ENCODE measurements at places on chromosomes 2 and 18.
A peak's percentile ranks its signal among the peaks of the same experiment; 100 is the strongest.

GRCh38 chr2:227903381-227903780 is 31.9 kb downstream of the DAW1 start:
- no peak for DNase-seq

DNA sequence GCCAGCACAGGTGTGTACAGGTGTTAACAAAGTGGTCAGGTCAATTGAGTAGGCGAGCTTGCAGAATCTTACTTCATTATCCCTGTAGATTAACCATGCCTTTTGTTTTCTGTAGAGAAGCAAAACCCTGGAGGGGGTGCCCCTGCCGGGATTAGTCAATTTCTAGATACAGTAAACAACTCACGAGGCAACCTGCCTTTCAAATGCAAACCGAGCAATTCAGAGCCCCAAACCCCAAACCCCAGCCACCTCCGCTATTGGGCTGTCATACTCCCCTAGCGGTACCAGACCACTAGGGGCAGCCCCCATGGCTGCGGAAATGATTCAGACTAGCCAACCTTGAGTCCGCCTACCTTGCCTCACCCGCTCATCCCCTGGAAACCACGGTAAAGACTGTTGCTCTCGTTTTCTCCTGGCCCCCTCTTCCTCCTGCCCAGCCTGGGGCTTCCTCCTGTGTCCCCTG is 61.4 kb upstream of the KIF5C start:
- no peak for DNase-seq

DNA sequence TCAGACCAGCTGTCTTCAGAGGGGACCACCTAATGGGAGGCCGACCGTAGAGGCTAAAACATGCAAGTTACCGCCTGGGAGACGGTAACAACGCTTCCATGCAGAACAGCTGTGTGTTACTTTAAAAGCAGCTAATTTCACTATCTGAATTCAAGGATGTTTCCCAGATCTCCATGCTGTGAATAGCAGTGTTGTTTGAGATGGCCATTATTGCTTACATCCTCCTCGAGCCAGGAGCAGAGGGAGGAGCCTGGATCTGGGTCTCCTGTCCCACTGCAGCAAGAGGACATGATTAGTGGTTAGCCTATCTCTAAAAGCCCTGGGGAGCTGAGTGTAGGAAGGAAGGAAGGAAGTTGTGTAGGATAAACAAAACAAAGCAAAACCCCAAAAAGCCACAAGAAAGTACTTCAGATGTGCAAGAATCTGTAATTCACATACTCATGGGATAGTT is 50.9 kb downstream of the ACTR2 start:
- DNase-seq, result no peak

GRCh38 chr18:57141208-57142129 is 5.4 kb upstream of the BOD1L2 start:
- no peak for DNase-seq

DNA sequence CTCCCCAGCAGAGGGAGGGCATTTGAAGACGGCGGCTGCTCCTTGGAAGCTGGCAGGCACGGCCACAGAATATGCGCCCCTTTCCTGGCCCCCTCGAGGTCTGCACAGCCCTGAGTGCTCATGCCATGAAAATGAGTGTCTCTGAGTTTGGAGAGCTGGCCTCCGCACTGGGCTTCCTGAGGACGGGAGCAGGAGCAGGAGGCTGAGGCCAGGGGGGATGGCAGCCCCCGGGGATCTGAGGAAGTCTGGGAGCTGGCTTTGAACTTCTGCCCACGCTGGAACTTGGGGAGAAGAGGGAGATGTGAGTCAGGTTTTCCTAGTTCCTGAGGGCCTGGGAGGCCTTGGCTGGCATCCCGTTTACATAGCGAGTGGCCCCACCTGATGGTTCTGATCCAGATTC is 47.0 kb downstream of the RRM2 start:
- no peak for DNase-seq

GRCh38 chr2:108612514-108613183 is 78.4 kb downstream of the LIMS1 start:
- no peak for DNase-seq

DNA sequence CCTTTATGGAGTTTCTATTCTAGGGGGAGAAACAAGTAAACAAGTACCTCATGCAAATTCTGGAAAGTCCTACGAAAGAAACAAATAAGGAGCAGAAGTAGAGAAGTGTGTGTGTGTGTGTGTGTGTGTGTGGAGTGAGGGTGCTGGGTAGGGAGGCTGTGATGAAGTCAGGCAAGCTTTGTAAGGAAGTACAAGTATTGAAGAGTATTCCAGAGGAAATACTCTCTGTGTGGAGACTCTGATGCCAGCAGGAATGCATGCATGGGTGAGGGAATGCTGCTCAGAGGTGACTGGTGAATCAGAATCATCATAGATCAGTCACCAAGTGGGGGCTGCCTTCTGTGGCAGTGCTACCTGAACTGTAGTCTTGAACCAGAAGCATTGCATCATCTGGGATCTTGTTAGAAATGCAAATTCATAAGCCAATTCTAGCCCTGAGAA is 34.5 kb downstream of the SLC4A3 start:
- DNase-seq, result no peak

DNA sequence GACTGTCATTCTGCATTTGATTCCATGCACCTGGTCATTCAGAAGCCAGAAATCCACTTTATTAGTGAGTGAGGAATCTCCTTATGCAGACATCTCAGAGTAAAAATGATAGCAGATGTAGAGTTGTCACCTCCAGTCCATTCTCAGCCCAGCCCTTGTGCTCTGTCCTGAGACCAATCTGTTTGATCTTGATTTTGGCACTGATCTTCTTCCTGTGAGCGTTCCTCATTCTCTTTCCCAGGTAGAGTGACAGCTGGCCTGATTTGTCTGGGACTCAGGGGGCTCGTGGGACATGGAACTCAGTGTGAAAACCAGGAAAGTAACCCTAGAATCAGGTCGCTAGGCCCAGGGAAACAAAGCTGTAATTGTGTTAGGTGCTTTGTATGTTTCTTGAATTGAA is 8.9 kb downstream of the ARHGAP25 start:
- no peak for DNase-seq

- peak; percentile 57 for DNase-seq
Observed at GRCh38 chr2:53994818-53995808, 24.3 kb upstream of the PSME4 start.

GRCh38 chr2:25897506-25897905 is 19.2 kb upstream of the ASXL2 start:
- DNase-seq, result no peak

DNA sequence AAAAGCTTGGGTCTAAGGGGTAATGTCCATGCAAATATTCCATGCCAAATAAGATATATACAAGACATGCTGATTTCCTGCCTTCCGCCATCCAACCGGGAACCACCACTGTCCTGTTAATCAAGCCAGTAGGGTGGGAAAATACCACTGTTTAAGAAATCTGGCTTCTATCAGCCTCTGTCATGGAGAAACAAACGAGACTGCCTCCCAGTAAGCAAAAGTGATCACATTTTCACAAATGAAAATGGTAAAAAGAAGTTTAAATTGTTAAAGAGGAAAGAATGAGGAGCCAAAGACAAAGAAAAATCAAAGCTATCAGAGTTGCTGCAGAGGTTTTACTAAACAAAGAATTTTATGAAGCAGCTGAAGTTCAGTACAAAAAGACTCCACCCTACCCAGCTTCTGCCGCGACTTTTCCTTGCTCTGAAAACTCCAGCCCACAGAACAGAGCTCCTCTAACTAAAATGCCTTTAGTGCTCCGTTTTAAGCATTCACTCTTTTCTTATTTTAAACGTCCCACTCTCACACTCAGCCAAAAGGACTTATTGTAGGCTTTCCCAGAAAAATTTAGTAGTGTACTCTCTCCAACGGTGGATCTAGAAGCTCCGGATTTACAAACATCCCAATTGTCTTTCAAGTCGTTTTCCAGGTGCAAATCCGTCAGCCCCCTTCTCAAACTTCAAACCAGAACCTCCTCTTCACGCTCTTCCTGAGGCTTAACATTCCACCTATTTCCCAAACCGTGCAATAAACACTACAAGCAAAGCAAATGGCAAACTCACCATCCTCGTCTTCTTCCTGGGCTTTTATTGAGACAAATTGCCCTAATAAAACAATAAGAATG is 613 bp downstream of the COL5A2 start:
- DNase-seq, result no peak

- no peak for DNase-seq
Observed at GRCh38 chr2:8462280-8462679, 219.6 kb upstream of the ID2 start.

DNA sequence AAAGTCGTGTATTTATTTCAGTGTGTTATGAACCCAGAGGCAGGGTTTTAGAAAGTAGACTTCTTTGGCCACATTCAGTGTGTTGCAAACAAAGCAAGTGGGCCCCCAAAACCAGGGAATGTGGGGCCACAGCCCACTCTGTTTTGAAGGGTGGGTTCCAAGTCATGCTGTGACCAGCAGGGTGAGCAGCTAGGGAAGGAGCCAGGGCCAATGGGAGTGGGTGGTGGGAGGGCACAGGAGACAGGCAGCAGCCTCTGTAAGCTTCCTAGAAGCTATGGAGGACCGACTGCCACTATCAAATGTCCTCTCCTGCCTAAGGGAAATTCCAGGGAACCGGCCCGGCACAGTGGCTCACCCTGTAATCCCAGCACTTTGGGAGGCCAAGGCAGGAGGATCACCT is 50.4 kb upstream of the LYPD1 start:
- no peak for DNase-seq

DNA sequence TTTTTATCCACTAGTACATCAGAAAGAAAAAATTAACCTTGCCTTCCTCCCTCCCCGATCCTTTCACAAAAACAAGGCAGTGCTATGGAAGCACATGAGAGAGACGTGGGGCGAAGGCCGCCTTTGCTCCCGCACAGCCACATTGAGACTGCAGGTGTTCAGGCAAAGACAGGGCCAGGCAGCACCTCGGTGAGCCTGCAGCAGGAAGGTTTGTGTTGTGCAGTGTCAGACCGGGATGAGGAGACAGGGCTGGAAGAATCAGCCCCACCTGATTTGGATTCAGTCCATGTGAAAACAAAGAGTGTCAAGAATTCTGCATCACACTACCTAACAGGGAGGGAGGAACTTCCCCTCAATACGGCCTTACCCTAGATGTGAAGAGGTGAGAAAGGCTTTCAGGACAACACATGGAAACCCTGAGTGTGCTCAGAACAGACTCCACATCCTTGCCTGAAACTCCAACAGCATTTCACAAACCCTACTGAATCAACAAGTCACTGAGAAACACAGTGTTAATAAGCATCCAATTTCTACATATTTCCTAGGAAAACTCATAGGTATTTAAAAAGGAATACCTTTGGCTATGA is 59.6 kb downstream of the HDAC4 start:
- DNase-seq, result no peak

DNA sequence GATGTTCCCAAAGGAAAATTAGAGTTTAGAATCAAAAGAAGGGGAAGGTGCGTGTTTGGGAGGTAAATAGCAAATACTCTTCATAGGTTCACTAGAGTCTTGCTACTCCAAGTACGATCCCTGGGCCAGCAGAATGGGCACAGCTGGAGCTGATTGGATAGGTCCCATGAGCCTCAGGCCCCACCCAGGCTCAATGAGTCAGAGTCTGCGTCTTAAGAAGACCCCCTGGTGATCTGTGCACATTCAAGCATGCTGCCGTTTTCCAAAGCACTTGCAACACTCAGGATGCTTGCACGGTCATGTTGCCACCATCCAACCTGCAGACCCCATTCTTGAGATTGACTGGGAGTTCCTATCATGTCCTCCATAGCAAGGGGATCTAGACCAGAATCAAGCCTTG is 40.5 kb downstream of the ABCG8 start:
- no peak for DNase-seq

DNA sequence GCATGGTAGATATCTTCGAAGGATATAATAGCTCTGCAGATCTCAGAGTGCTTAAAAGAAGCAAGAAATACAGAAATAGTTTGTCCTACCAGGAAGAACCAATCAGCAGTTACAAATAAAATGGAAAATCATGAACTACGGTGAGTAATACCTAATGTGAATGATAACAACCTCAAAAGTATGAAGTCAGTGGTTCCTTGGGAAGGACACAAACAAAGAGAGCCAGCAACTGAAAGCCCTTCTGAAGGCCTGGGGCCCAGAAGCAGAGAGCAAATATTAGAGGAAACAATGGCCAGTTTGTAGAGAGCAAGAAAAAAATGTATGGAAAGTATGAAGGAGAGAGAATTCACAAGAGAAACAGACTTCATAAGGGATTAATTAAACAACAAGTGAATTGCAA is 226.8 kb upstream of the CHST9 start:
- no peak for DNase-seq

- no peak for DNase-seq
Observed at GRCh38 chr2:222130855-222131254, 167.9 kb downstream of the PAX3 start.

GRCh38 chr2:118495290-118495689 is 352.2 kb downstream of the EN1 start:
- no peak for DNase-seq

GRCh38 chr18:45317948-45318640 is 297.2 kb upstream of the SLC14A2 start:
- no peak for DNase-seq

- no peak for DNase-seq
Observed at GRCh38 chr18:25346561-25346960, 5.4 kb downstream of the ZNF521 start.

GRCh38 chr2:224532931-224533330 is 52.2 kb downstream of the CUL3 start:
- DNase-seq, result no peak

DNA sequence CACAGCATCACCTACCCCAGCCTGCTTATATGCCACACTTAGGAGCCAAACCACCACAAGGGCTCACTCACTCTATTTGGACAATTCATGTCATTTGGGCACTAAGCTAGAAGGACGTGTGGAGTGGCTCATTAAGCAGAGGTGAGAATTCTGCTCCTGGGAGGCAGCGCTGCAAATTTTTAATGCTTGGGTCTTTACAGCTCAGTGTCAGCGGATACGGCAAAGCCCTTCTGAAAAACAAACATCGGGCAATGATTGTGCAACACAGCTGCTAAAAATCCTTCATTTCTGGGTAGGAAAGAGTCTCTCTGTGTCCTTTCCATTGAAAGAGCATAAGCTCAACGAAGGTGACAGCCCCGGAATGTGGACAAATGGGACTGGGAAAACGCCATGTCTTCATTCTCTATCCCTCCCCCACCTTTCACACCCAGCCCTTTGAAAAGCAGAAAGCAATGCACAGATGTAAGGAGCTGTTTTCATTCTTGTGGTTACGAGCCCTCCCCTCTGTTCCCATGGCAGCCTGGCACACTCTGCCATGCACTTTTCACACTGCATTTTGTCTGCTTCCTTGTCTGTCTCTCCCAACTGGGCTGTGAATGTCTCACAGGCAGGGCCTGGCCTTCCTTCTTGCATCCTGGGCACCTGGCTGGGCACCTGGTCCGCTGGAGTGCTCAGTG is 16.0 kb downstream of the TMEM177 start:
- no peak for DNase-seq

DNA sequence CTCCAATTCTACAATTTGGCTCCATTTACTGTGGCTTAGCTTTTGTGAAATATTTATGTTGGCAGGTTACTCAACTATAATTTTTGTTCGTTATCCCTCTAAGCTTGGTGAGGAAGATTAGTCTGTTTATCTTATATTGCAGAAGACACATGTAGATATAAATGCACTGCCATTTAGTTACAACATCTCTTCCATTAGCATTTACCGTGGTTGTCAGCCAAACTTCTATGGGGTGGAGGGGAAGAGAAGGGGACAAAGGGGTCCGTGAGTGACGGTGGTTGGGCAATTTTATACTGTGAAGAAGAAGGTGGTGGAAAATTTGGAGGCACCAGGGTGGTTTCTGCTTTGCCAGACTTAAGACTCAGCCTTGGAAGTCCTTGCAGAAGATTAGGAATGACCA is 117.6 kb upstream of the CXCR4 start:
- DNase-seq, result peak; percentile 48

GRCh38 chr2:166568409-166568808 is 74.4 kb upstream of the SCN7A start:
- DNase-seq, result peak; percentile 32

GRCh38 chr2:80393991-80394390 is 89.4 kb upstream of the LRRTM1 start:
- no peak for DNase-seq
